ENCODE measurements at places on chromosomes 11 and 22.

- DNase-seq: no peak
Observed at GRCh38 chr22:46368422-46368821, 32.9 kb downstream of the TRMU start.

DNA sequence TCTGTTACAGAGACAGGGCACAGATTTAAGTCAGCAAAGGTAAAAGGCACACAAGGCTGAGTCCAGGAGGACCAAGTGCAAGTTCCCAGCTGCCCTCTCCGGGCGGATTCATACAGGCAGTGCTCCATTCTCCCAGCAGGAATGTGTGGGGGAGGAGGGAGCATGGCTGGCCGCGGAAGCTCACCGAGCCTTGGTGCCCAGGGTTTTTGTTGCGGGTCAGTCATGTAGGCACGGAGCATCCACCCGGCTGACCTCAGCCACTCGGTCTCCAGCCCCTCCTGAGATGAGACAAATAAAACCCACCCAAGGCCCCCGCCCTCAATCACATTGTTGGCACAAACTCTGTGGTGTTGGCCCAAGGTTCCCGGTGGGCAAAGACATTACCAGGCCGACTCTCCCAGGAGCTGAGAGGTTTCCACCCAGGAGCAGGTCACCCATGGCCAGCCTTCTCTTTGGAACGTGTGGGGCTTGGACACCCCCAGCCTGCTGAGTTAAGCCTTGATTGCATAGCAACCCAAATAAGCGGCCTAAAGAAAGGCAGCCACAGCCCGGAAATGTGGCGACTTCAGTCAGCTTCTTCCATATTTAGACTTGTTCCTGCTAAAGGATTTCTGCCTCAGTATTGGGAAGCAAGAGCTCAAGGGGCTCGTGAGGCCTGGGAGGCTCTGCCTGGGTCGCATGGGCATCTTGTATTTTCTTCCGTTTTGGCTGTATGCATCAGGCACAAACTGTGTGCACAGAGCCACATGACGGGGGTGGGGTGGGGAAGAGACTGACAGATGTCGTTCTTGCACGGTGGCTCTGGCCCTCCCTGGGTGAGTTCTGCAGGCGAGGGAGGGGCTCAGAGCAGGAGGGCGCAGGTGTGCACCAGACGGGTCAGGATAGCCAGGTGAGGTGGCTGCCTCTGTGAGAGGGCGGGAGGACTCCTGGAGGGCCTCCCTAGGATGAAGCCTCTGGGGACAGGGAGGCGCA lies 63.0 kb downstream of the ARHGAP8 start:
- no peak for DNase-seq

DNA sequence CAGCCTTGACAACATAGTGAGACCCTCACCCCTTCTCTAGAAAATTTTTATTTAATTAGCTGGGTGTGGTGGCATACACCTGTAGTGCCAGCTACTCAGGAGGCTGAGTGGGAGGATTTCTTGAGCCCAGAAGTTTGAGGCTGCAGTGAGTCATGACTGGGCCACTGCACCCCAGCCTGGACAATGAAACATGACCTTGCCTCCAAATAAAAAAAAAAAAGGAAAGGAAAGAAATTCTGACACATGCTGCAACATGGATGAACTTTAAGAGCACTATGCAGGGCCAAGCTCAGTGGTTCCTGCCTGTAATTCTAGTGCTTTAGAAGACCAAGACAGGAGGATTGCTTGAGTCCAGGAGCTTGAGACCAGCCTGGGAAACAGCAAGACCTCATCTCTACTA lies 8.8 kb downstream of the SLC43A3 start:
- DNase-seq: no peak

DNA sequence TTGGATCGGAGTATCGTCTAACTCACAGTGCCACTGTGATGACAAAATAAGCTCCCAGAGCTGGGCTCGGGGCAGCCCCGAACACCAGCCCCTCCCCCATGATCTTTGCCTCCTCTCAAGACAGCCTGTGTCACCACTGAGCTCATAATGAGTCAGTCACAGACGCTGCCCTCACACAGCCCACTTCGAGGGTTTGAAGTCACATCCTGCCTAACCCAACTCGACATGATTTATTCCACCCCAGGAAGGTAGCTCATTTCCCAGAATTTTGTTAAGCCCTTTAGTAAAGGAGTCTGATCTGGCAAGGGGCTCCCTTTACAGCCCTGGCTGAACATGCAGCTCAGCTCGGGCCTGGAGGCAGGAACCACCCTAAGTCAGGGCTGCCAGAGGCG lies 22.8 kb downstream of the MYH9 start:
- peak; percentile 70 for DNase-seq

- no peak for DNase-seq
Observed at GRCh38 chr11:125953401-125953935, 7.6 kb downstream of the VSIG10L2 start.

DNA sequence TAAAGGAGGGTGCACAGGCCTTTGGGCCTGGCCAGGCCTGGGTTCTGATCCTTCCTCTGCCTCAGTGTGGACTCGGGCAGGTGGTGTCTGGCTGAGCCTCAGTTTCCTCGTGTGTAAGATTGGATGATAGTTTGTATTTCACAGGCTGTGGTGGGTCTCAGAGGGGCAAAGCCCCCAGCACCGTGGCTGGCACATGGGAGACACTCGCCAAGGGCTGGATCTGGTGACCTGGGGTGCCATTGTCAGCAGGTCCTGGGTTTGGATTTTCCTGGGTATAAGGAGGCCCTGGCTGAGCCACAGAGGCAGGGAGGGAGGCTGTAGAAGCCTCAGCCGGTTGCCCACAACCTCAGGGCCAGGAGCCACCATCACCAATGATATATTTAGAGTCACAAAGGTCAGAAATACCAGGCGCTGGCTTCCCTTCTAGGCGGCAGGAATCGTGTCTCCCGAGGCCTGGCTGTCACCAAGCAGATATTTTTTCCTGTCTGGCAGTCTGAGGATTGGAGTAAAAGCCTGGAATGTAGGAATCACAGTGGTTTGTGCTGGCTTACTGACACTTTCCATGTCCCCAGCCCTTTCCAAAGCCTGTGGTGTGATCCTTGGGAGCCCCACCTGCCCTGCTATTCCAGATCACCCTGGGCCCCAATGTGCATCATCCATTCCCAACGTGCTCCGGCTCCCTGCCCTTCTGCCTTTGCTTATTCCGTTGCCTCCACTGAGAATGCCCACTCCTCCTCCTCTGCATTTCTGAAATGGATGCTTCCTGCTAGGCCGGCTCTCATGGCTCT lies 15.6 kb downstream of the KCNC1 start:
- no peak for DNase-seq

- DNase-seq: no peak
Observed at GRCh38 chr22:28241656-28242290, 322.7 kb upstream of the PITPNB start.

DNA sequence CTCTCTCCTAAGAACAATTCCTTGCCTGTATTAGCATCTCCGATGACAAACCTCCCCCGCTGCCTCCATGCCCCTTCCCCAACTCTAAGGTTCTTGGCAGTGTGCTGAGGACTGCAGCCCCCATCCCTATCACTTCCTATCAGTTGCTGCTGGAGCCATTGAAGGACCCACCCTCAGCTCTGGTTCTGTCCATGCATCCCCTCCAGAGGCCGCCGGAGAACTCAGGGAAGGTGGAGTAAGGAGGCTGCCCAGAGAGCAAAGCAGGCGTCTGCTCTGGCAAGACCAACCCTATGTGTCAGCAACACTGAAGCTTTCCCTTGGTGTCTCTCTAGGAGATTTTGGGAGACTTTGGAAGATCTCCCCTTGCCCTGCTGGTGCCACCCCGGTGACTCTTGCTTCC lies 1139.5 kb downstream of the TBC1D22A start:
- no peak for DNase-seq

DNA sequence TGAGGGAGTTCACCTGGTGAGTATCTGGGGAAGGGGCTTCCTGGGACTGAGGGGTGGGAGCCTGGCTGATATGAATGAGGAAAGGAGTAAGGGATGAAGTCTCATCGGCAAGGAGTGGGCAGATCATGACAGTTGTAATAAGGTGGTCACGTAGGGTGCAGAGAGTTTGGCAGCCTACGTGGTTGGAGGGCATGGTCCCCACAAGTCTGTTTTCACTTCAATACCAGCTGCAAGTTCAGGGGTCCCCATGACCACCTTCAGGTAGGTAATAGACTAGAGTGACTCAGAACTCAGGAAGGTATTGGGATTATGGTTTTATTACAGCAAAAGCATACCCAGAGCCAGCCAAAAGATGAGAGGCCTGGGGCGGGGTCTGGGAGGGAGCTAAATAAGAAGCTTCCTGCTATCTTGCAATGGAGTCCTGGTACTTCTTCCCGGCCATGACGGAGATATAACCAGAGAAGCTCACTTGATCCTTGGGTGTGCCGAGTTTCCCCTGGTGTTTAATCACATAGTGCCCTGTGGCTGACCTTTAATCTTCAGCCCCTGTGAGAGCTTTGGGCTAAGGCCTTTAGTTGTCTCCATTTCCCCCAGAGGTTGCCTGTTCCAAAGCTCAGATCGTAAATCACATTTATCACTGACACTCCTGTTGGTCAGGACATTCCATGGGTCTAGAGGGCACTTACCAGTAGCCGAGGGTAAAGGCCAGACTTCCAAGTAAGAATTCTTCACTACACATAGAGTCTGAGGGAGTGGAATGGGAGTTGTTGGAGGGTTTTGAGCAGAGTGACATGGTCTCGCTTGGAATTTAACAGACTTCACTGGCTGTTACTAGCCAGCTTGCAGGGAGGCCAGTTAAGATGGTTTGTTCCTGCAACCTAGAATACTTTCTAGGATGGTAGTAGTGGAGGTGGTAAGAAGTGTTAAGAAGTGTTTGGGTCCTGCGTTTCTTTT lies 9.1 kb downstream of the SLC3A2 start:
- DNase-seq: no peak

- DNase-seq: no peak
Observed at GRCh38 chr22:45227645-45228400, 12.9 kb downstream of the KIAA0930 start.
